IMR-90 (cell line): ENCODE measurements at places on chromosomes 4 and X. TPM values are rescaled to one million over a fixed set of nuclear protein-coding genes. Genes with fewer than 3 reads are reported as not detected.
A peak's percentile ranks its signal among the peaks of the same experiment; 100 is the strongest.

- no peak for DNase-seq
These were observed 203.2 kb upstream of the MBNL3 start for GRCh38 chrX:132692066-132692465.

NEUROG2 gene
- not detected in 2 replicates for total RNA-seq

NSUN7 gene
- not detected in 2 replicates for total RNA-seq

- DNase-seq: peak; percentile 80
These were observed 25.3 kb upstream of the S100P start for GRCh38 chr4:6668391-6668790.

ERCC6L gene
- 5.4 and 8.1 TPM in 2 replicates for total RNA-seq

PCDH10 gene
- total RNA-seq: 0.90 and 1.4 TPM in 2 replicates

- peak; percentile 90 for DNase-seq
These were observed 14.7 kb downstream of the SORCS2 start for GRCh38 chr4:7206911-7207567.

- no peak for DNase-seq
These were observed 147.4 kb upstream of the RPS6KA3 start for GRCh38 chrX:20414066-20414465.

GRCh38 chr4:5371415-5372190 lies 320.3 kb downstream of the STK32B start:
- DNase-seq: peak; percentile 80

- DNase-seq: peak; percentile 31
These were observed 68.2 kb downstream of the MRPL1 start for GRCh38 chr4:77930876-77931275.

GRCh38 chr4:158996669-158997074 lies 106.2 kb upstream of the RAPGEF2 start:
- peak; percentile 97 for DNase-seq

DNA sequence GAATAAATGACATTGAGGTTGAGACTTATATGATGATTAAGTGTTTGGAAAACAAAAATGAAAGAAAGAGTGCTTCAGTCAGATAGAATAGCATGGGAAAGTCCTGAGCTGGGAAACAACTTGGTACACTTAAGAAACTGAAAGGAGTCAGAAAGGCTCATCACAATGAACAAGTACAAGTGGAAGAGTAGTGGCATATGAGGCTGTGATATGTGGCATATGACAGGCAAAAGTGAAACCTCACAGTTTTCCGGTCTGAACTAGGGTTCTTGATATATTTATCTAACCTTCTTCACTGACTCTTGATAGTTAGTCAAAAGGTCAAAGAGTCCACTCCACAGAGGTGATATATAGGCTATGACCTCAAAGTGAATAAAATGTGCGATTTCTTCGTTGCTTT lies 537.1 kb upstream of the CXorf51A start:
- no peak for DNase-seq

DNA sequence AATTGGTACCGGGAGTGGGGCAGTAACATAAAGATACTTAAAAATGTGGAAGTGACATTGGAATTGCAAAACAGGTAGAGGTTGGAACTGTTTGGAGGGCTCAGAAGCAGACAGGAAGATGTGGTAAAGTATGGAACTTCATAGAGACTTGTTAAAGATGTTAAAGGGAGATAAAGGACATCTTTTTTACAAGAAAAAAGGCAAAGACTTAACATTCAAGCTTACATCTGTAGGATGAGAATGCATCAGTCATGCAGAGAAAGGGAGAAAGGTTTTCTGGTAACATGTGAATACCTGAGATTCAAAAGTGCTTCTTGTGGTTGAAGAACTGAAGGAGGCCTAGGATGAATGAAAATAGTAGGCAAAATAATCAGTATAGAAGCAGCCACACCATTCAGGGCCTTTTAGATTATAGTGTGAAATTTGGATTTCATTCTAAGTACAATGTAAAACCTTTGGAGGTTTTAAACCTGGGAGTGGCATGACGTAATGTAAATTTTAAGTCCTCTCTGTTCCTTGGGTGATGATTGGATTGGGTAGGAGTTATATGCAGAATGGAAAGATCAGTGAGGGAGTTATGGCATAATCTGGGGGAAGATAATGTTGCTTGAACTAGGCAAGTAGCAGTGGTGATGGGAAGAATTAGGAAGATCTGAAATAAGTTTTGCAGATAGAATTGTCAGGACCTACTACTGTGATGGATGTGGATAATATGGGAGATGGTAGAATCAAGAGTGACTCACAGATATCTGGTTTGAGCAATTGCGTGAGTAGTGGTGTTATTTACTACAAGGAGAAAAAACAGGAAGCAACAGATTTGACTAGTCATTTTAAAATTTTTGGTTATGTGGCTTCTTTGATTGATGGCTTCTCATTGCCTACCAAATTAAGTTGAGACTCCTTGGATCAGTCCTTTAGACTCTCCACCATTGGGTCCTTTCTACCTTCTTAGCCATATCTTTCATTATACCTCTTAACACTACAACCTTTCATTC lies 138.7 kb downstream of the VSIG4 start:
- DNase-seq: no peak

AREG gene
- total RNA-seq: 0.18 and 0.28 TPM in 2 replicates

DNA sequence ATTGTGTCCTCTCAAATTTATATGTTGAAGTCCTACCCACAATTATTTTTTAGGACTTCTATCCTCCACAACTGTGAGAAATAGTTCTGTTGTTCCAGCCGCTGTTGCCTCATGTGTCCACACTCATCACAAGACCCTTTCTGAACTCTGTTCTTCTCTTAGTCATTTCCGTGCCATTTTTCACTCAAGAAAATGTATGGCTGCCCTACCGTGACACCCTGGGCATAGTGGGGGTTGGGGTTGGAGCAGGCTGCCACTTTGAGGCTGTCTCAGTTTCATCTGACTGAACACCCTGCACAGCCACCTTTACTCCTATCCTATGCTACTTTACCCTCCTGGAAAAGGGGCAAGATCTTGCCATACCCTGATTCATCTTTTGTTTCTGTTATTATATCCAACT lies 319.1 kb downstream of the TENM3 start:
- no peak for DNase-seq

DNA sequence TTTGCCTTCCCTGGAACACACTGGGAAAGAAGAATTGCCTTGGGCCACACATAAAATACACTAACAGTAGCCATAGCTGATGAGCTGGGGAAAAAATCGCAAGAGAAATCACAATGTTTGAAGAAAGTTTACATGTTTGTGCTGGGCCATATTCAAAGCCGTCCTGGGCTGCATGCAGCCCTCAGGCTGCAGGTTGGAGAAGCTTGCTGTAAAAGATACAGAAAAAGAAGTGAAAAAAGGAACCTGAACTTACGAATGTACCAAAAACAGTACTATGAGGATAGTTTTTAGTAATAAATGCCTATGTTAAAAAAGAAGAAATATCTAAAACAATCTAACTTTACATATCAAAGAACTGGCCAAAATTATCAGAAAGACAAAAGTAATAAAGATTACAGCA lies 82.1 kb downstream of the UGT2B28 start:
- no peak for DNase-seq

IRAK1 gene
- total RNA-seq: 31.9 and 33.3 TPM in 2 replicates

NDST4 gene
- not detected in 2 replicates for total RNA-seq

DNA sequence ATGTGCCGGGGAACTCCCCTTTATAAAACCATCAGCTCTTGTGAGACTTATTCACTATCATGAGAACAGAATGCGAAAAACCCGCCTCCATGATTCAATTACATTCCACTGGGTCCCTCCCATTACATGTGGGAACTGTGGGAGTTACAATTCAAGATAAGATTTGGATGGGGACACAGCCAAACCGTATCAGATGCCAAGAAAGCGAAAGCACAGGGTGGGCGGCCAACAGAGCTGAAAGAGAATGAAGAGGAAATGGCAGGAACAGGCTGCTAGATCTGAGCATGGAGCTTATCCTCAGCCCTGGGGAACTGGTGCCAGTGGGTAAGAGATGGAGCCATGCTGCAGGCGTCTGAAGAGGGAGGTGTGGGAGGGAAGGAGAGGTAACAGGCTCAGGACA lies 117.7 kb upstream of the PNPLA4 start:
- no peak for DNase-seq

DNA sequence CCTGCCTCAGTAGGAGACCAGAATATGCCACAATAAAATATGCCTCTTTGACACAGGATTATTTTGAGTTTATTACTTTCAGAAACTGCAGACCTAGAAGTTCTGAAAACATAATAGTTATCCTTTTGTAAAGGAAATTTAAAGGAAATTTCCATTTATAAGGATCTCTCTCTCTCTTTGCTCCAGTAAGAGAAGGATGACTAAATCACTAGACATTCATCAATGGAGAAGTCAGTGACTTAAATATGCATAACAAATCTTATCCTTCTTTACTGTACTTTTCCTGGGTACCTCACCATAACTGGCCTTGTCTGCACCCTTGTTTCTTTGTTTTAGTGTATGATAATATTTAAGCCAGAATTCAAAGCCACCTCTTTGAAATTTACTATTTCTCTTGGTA lies 28.3 kb upstream of the OPHN1 start:
- DNase-seq: peak; percentile 22

DNA sequence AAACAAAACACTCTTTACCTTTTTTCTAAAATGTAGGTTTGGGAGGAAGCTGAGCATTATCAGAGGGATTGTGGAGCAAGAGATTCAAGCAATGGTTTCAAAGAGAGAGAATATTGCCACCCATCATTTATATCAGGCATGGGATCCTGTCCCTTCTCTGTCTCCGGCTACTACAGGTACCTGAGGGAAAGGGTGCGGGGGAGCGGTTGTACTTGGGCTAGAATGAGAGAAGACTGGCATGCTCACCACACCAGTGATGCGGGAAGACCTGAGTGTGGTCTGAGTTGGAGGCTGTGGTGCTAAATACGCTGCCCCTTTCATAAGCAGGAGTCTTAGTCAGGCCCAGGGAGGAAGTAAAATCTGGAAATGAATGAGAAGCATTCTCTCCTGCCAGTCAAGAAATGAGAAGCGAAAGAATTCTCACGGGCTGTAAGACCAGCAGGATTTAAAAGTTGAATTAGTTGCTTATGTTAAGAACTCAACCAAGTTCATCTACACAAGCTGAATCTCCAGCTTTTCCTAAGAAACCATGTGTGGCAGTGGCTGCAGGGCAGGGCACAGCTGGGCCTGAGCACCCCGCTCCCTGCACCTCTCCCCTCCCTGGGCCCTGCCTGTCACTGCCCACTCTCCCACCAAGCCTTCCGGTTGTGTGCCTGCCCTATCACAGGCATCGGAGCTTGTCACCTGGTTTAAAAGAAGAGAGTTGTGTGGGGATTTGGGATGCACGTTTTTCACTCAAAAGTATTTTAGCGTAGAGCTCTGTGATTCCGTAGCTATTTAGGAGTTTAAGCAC lies 24.8 kb upstream of the MSANTD1 start:
- DNase-seq: no peak

NWD2 gene
- total RNA-seq: not detected in 2 replicates

DNA sequence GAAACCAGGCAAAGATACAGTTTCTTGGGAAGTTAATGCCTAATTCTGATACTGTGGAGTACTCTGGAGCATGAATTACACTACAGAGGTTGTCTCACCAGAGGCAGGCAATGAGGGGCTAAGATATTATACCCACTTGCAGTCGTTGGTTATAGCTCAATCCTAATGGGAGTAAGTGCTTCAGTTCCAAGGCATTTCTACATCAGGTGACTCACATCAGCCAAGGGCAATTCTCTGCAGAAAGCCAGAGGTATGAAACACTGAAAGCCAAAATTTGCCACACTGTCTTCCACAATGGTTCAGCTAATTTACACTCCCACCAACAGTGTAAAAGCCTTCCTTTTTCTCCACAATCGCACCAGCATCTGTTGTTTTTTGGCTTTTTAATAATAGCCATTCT lies 174.0 kb upstream of the IL15 start:
- DNase-seq: peak; percentile 21

- peak; percentile 97 for DNase-seq
These were observed 42.4 kb upstream of the AGA start for GRCh38 chr4:177484613-177485021.

LSM6 gene
- 13.4 and 33.1 TPM in 2 replicates for total RNA-seq

TRAPPC2 gene
- 13.8 and 19.2 TPM in 2 replicates for total RNA-seq

GRCh38 chr4:187606581-187606980 lies 389.0 kb upstream of the ZFP42 start:
- peak; percentile 69 for DNase-seq

DNA sequence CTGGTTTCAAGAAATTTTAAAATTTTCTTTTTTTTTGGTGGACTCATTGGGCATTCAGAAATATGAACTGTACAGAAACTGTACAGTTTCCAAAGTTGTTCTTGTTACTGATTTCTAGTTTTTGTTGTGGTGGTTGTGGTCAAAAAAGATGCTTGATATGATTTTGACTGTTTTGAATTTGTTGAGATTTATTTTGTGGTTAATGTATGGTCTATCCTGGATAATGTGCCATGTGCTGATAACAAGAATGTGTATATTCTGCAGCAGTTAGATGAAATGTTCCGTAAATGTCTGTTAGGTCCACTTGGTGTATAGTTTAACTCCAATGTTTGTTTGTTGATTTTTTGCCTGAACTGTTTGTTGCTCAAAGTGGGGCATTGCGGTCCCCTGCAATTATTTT lies 127.6 kb upstream of the NUDT6 start:
- DNase-seq: no peak

DNA sequence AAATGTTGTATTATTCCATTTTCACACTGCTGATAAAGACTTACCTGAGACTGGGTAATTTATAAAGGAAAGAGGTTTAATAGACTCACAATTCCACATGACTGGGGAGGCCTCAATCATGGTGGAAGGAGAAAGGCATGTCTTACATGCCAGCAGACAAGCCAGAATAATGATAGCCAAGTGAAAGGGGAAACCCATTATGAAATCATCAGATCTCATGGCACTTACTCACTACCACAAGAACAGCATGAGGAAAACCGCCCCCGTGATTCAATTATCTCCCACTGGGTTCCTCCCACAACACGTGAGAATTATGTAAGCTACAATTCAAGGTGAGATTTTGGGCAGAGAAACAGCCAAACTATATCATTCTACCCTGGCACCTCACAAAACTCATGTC lies 2535.1 kb downstream of the ARAP2 start:
- DNase-seq: peak; percentile 16

- no peak for DNase-seq
These were observed 170.4 kb downstream of the SHROOM4 start for GRCh38 chrX:50643525-50644137.

DNA sequence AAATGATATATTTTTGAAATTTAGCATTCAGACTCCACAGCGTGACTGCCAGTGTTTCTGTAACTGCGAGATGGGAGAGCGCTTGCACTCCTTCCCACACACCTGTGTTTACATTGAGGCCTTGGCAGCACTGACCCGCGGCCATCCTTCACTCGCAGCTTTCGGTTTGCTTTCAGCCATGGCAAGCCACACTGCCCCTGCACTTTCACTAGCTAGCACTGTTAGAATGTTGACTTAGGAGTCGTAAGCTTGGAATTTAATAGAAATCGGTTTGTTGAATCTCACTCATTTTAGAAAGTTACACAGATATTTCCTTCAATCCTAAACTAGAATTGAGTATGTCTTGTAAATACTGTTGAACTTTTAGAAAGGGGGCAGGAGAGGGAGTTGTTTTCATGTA lies 136.2 kb downstream of the CFAP299 start:
- peak; percentile 67 for DNase-seq

- no peak for DNase-seq
These were observed 16.9 kb upstream of the ADH6 start for GRCh38 chr4:99235955-99236354.

MAGEB18 gene
- total RNA-seq: not detected in 2 replicates
